Ammon's horn (tissue), 1 donor: ENCODE measurements at places on chromosomes 16 and 17.
A peak's percentile ranks its signal among the peaks of the same experiment; 100 is the strongest.

DNA sequence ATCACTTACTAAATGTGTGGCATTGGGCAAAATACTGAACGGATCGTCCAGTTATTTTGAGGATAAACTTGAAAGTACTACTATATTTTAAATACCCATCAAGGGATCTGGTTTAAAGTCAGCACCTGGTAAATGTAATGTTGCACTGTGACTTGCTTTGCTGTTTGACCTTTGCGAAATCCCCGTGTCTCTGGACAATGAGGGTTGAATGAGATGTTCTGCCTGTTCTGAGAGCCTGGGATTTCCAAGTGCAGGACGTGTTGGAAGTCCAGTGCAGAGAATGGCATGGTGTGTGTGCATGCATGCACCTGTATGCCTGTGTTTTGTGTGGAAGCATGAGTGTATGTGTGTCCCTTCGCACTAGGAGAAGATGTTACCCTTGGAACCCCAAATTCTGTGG is 106.6 kb downstream of the N4BP1 start:
- DNase-seq = no peak

- no peak for DNase-seq
These were observed 39.6 kb upstream of the MEOX1 start for GRCh38 chr17:43701318-43701743.

DNA sequence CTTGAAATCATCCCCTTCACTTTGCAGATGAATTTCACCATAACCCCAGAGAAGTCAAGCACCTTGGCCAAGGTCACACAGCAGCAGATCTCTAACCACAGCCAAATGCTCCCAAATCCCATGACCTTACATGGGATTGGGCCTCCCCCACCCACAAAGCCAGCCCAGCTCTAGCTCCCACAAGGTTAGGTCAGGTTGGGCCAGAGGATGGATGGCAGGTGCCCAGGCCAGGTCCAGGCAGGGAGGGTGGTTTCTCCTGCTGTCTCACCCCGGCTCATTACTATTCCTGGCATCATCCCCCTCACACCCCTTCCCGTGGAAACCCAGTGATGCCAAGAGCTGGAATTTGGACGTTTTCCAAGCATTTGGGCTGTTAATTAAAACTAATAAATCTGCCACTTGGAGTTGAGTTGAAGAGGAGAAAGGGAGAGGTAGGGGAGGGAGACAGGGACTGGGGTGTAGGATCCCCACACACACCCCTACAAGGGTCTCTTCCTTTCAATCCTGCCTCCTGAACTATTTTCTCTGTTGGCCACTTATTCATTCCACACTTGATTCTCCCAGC is 181.6 kb downstream of the TMEM132E start:
- DNase-seq = no peak

GRCh38 chr17:70636517-70637133 is 467.3 kb downstream of the KCNJ2 start:
- DNase-seq = peak; percentile 74

GRCh38 chr16:12447556-12447955 is 356.1 kb downstream of the CPPED1 start:
- DNase-seq = no peak
